Head of caudate nucleus (tissue), 42 donors: ENCODE measurements at places on chromosomes 2 and 18.

GRCh38 chr2:95034818-95035217 lies 9.3 kb downstream of the MAL start:
- DNase-seq, result no peak

- no peak for DNase-seq
Measured at GRCh38 chr2:218434456-218434855, 15.5 kb downstream of the VIL1 start.

DNA sequence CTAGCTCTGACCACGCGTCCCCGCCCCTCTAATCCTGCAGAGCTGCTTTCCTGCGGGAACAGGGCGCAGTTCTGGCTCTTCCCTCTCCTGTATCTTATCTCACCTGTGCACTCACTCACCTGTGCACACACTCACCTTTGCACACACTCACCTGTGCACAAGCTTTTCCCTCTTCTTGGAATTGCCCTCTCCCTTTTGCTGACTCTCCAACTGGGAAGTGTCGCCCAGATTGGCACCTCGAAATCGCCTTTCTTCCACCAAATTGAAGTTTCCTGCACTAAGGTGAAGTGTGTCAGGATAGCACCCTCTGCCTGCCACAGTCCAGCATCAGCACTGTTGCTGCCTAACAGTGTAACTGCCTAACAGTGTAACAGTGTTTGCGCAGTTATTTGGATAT lies 566 bp upstream of the CMPK2 start:
- peak; percentile 82 for DNase-seq

DNA sequence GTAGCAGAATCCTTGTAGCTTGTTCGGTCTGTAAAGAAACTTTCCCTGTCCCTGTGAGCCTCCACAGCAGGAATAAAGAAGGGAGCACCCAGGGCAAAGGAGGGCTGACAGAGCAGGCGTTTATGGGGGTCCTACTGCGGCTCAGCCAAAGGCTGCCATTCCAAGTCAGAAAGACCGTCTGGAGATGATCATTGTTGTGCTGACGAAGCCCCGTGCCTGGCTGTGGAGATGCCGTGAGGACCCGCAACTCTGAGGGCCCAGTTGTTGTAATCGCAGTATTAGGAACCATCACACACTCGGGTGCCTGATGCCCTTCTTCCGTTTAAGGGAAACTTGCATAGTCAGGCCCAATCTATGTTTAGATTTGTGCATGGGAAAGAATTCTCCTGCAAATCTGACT lies 16.9 kb upstream of the VWA3B start:
- DNase-seq, result no peak
